ENCODE measurements at places on chromosomes 16 and 17. TPM values are rescaled to one million over a fixed set of nuclear protein-coding genes. Genes with fewer than 3 reads are reported as not detected.

Gene CCL8
- total RNA-seq, result not detected

Gene THRA
- 39.0 TPM for total RNA-seq

Gene KRT33B
- not detected for total RNA-seq

Gene FA2H
- 0.42 TPM for total RNA-seq

Gene MYH8
- not detected for total RNA-seq

Gene TNP2
- not detected for total RNA-seq

Gene SLC6A2
- total RNA-seq, result not detected

Gene NATD1
- total RNA-seq, result 3.3 TPM

Gene P2RX1
- 31.6 TPM for total RNA-seq

Gene KRTAP4-3
- not detected for total RNA-seq

Gene CASKIN1
- total RNA-seq, result not detected

Gene SLC5A11
- 0.31 TPM for total RNA-seq

Gene TNS4
- total RNA-seq, result 0.21 TPM
